ENCODE measurements at places on chromosomes 7 and 10. TPM values are rescaled to one million over a fixed set of nuclear protein-coding genes. Genes with fewer than 3 reads are reported as not detected.

- peaks cover 84% of the 10 kb centered on the region for H3K27me3 ChIP-seq
- H3K36me3 ChIP-seq = no peaks in the 10 kb centered on the region
- no peaks in the 10 kb centered on the region for H3K4me1 ChIP-seq
- H3K4me3 ChIP-seq = peak overlapping the region; percentile 76
Observed at GRCh38 chr10:42753507-42754154, 29.0 kb upstream of the BMS1 start.

DNA sequence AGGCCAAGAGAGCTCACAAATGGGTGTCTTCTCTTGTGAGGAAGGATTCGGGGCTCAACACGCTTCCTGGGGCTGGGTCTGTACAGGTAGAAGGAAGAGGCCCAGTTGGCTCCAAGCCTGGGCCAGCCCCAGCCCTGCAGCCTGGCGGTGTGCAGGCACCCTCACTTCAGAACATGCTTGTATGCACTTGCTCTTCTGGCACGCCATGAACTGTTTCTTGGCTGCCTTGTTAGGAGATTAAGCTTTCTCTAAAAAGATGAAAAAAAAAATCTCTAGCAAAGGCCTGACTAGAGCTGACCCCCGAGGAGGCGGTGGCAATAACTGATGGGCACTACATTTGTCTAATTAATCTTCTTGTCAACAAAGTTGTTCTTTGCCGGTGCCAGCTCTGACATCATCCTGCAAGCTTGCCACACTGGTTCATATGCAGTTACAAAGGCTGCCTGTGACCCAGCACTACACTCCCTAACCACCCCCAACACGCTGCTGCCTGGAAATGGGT lies 94.7 kb downstream of the WDR11 start:
- H3K36me3 ChIP-seq = 0 out of 2 replicates have a peak, but pooled peaks cover 3% of the 10 kb centered on the region
- peaks cover 22% of the 10 kb centered on the region for H3K4me1 ChIP-seq
- peaks cover 25% of the 10 kb centered on the region for H3K27me3 ChIP-seq
- no peak overlapping the region for H3K4me3 ChIP-seq
- no peak overlapping the region for H3K27ac ChIP-seq

GRCh38 chr10:30216821-30217220 lies 132.3 kb downstream of the MTPAP start:
- H3K36me3 ChIP-seq = peaks cover 3% of the 10 kb centered on the region
- no peak overlapping the region for H3K27ac ChIP-seq
- peaks cover 22% of the 10 kb centered on the region for H3K4me1 ChIP-seq

- peak overlapping the region; percentile 96 for H3K27ac ChIP-seq
- H3K36me3 ChIP-seq = peaks cover 20% of the 10 kb centered on the region
- H3K27me3 ChIP-seq = no peaks in the 10 kb centered on the region
Observed at GRCh38 chr7:101915000-101915399, 97.6 kb downstream of the CUX1 start.

DNA sequence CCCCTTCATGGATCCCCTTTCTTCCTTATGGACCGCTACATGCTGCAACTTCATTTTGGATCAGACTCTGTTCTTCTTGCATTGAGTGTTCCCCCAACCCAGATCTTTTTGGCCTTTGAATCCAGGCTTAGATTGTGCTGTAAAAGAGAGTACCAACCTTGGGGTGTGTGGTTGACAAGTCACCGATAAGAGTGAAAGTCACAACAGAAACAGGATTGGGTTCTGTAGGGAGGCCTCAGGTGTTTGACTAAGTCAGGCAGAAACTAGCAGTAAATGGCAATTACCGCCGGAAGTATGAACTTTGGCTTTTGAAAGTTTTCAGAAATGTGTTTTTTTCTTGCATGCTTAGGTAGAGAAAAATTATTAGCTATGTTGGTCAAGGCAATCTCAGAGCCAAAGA lies 89.3 kb downstream of the TMEM106B start:
- H3K36me3 ChIP-seq = peaks cover 9% of the 10 kb centered on the region
- H3K4me1 ChIP-seq = peaks cover 14% of the 10 kb centered on the region
- DNase-seq = no peak

MCU gene
- total RNA-seq = 41.4 TPM

DNA sequence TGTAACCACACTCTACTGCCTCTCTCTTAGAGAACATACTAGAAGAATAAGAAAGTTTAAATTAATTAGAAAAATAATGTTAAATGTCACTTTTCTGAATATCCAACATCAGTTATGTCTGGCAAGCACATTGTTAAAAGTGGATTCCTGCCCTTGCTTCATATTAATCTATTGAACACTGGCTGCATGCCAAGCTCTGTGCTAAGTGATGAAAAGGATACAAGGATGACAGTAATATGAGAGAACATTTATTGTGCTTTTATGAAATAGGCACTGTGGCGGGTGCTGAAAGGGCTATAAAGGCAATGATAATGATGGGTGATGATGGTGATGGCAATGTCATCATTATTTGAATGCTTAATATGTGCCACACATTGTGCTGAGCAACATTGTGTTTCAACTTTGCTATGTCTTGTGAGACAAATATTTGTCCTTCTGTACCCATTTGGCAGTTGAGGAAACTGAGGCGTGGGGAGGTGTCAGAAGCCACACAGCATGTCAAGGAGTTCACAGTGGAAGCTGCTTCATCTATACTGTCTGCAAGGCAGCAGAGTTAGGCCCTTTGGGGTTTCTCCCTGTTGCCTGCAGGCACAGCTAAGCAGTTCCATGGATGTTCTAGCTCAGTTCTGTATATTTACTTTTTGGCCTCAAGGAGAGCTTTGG lies 64.2 kb upstream of the RAPGEF5 start:
- H3K4me3 ChIP-seq = no peak overlapping the region
- H3K4me1 ChIP-seq = peaks cover 17% of the 10 kb centered on the region
- no peak overlapping the region for H3K27ac ChIP-seq
- no peak for DNase-seq
- no peaks in the 10 kb centered on the region for H3K27me3 ChIP-seq

GRCh38 chr10:43220657-43221418 lies 46.0 kb downstream of the RASGEF1A start:
- peak; percentile 8 for DNase-seq
- no peak overlapping the region for H3K4me3 ChIP-seq
- H3K36me3 ChIP-seq = no peaks in the 10 kb centered on the region
- H3K27me3 ChIP-seq = no peaks in the 10 kb centered on the region
- peaks cover 8% of the 10 kb centered on the region for H3K4me1 ChIP-seq

Measured in WTC11 (cell line).